ELF-1 (cell line): ENCODE measurements at places on chromosomes 1 and 21.

- no peak for DNase-seq
Observed at GRCh38 chr1:29096231-29096886, 27.3 kb downstream of the TMEM200B start.

GRCh38 chr1:33563699-33564098 lies 91.3 kb downstream of the ZSCAN20 start:
- no peak for DNase-seq

DNA sequence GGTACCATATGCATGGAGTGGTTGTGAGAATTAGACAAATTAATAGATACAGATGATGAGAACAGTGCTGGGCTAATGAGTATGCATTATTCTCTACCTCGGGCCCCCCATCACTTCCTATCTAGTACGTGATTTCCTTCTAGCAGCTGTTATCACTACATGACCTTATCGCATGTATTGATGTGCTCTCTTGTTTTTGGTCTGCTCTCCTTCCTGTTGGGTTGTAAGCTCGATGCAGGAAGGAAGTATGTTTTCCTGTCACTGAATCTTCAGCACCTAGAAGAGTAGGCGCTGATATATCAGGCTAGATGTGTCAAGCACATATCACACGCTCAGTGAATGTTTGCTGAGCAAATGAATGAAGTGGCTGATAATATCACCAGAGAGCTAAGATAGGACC lies 43.9 kb upstream of the IFNAR2 start:
- DNase-seq, result no peak

DNA sequence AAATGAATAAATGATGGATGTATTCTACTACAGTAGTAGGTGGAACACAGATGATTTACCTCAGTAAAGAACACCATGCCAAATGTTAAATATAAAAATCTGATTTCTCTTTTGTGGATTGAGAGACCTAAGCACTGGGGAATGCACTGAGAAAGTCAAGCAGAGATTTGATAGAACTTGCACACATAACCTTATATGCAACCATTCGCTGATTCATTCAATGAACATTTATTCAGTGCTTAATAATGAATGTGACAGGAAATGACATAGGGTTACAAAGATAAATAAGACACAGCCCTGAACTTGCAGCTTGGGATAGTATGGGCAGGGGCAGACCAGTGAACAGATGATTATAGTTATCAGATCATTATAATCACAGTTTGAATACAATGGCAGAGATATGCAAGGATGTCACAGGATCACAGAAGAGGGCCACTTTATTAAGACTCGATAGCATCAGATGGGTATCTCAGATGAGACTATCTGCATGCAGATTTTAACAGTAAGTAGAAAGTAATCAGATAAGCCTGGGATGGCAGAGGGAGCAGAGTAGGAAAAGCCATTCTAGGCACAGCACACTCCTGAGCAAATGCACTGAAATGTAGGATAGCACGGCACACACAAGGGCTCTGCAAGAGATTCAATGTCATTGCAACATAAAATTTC lies 169.4 kb downstream of the ASTN1 start:
- DNase-seq, result no peak

GRCh38 chr1:73343947-73344346 lies 854.0 kb downstream of the LRRIQ3 start:
- no peak for DNase-seq

- no peak for DNase-seq
Observed at GRCh38 chr1:163168053-163168452, 34.7 kb downstream of the RGS5 start.

GRCh38 chr1:66929146-66929688 lies 4.4 kb downstream of the MIER1 start:
- no peak for DNase-seq
